Caki2 (cell line): ENCODE measurements at places on chromosomes 11 and 22. TPM values are rescaled to one million over a fixed set of nuclear protein-coding genes. Genes with fewer than 3 reads are reported as not detected.

DNA sequence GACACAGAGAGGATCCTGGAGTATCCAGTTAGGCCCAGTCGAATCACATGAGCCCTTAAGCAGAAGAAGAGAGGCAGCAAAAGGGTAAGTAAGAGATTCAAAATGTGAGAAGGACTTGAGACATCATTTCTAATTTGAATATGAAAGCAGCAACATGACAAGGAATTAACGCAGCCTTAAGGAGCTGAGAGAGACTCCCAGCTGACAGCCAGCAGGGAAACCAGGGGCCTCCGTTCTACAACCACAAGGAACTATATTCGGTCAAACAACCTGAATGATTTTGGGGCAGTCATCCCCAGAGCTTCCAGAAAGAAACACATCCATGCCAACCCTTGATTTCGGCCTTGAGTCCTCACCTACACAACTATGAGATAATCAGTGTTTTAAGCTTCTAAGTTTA, 189.7 kb upstream of the MTNR1B start:
- no peak for DNase-seq

TMEM45B gene
- total RNA-seq = 0.61 and 2.3 TPM in 2 replicates

CCDC134 gene
- total RNA-seq = 10.9 and 15.9 TPM in 2 replicates

GRM5 gene
- total RNA-seq = 0.06 and 0.20 TPM in 2 replicates

DNA sequence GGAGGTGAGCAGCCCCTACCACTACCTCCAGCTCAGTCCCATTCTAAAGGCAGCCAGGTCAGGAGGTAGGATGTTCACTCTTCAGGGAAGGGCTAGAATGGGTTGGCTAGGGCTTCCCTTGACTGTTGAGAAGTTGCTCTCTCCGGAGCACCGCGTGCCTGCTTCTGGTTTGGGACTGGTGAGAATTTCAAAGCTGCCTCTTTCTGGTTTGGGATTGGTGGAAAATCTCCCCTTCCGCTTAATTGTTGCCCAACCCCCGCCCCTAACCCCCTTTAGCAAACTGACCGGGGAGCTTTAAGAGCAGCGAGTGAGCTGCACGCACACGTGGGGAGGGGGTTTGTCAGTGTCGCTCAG, 686 bp downstream of the USP2 start:
- no peak for DNase-seq

MAJIN gene
- total RNA-seq = 0.38 TPM in 1 of 2 replicates, not detected in the other
